B cell (primary cell): ENCODE measurements at places on chromosomes 16 and 17. TPM values are rescaled to one million over a fixed set of nuclear protein-coding genes. Genes with fewer than 3 reads are reported as not detected.

- H3K4me1 ChIP-seq: no peaks in the 10 kb centered on the region
- H3K27me3 ChIP-seq: no peaks in the 10 kb centered on the region
- no peak within 1 kb of the TSS for H3K4me3 ChIP-seq
- H3K36me3 ChIP-seq: no peaks in the 10 kb centered on the region
- no peak for DNase-seq
Observed at GRCh38 chr17:69060822-69061221, at the start of gene ABCA9. Gene ABCA9, minus strand, starts transcription at chr17:69060927. Its CDS starts 9,801 bp downstream, at chr17:69051126.

DNA sequence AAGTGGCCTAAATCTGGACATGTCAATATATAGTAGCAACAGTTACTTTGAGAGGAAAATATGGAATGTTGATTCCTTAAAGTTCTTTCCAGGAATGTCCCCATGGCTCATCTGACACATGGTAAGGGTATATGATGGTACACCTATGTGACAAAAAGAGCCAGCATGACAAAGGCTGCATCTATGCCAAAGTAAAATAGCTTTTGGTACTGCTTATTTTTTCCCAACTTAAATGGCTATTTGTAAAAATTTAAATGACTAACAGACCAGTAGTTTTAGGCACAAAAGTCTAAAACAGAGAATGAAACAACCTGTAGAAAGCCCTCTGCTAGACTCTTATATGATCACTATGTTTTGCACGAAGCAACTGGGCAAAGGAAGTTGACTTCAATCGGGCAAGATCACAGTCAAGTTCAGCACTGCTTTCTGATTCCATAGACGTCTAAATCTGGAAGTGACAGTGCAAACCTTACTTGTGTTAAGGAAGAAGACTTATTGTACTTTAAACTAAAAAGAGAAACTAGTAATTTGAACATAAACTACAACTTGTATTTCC is 135.1 kb downstream of the SKAP1 start:
- H3K27me3 ChIP-seq: no peaks in the 10 kb centered on the region
- no peak for DNase-seq
- H3K4me1 ChIP-seq: peaks cover 13% of the 10 kb centered on the region
- H3K27ac ChIP-seq: peak overlapping the region; percentile 45
- no peaks in the 10 kb centered on the region for H3K36me3 ChIP-seq

DNA sequence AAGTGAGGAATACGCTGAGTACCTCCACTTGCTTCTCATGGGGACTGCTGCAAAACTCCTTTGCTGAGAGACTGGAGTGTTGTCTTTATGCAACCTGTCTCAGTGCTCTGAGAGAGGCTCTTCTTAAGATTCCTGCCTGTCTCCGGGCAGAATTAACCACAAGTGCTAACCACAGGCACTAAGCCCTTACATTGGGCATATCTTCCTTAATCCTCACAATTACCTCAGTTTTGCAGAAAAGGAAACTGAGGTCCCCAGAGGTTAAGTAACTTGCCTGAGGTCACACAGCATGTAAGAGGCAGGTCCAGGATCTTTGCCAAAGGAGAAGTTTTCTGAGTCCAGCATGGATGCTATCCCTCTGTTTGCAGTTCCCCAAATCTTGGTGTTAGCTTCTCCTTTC is 86.0 kb downstream of the GP2 start:
- no peaks in the 10 kb centered on the region for H3K36me3 ChIP-seq
- no peak for DNase-seq
- no peaks in the 10 kb centered on the region for H3K27me3 ChIP-seq
- H3K4me3 ChIP-seq: no peak overlapping the region
- no peaks in the 10 kb centered on the region for H3K4me1 ChIP-seq

- no peaks in the 10 kb centered on the region for H3K36me3 ChIP-seq
- H3K27ac ChIP-seq: no peak overlapping the region
Observed at GRCh38 chr16:81614654-81615359, 164.3 kb upstream of the PLCG2 start.

DNA sequence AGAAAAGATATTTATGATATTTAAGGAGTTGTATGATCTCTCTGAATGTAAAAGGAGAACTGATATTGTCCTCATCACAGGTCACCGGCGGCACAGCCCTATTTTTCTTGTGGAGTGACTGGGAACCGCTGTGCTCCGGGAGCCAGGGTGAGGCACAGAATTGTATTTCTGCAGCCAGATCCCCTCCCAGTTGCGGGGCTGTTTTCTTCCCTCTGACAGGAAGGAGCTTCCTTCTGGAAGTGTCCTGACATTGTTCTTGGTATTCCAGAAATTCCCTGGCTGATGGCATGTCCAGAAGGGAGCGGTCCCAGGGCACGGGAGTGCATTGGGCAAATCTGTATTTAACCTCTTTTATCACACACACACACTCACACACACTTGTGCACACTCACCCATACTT is 268.6 kb upstream of the FOXF1 start:
- H3K4me1 ChIP-seq: no peaks in the 10 kb centered on the region
- H3K4me3 ChIP-seq: no peak overlapping the region
- no peak overlapping the region for H3K27ac ChIP-seq

DNA sequence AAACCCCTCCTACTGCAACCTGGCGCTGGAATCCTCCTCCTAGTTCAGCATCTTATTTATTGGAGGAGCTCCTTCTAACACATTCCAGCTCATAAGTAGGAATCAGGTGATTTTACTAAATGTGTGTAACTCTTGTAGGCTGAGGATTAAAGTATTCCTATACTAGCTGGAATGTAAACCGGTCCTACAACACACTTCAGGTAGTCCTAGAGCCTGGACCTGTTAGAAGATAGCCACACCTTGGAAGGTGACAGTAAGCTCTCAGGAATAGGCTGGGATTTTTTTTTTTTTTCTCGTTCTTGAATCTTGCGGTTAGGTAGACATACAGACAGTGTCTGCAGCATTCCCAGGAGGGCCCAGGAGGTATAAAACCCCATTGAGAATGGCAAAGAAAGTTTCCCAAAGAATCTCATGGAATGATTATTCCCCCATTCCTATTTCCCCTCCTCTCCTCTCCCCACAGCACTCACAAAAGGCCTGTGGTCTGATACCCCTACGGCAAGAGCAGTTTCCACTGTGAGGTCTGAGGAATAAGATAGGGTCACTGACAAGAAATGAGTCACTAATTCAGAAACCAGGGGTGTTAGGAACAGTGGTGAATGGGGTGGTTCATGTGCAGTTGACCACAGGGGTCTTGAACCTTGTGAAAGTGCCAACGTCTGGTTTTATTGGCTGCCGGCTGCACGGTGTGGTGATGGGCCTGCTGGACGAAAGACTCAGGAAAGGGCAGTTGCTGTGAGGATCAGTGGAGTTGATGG is 267.1 kb downstream of the UTP18 start:
- H3K4me1 ChIP-seq: no peaks in the 10 kb centered on the region
- no peak overlapping the region for H3K27ac ChIP-seq
- no peak overlapping the region for H3K4me3 ChIP-seq
- H3K36me3 ChIP-seq: no peaks in the 10 kb centered on the region

GRCh38 chr17:48382989-48383388 is 47.0 kb downstream of the SKAP1 start:
- no peaks in the 10 kb centered on the region for H3K27me3 ChIP-seq
- DNase-seq: peak; percentile 16
- H3K36me3 ChIP-seq: no peaks in the 10 kb centered on the region
- H3K27ac ChIP-seq: no peak overlapping the region

GRCh38 chr16:85098565-85098964 is 13.7 kb downstream of the CIBAR2 start:
- no peaks in the 10 kb centered on the region for H3K36me3 ChIP-seq
- DNase-seq: no peak
- no peaks in the 10 kb centered on the region for H3K27me3 ChIP-seq

DNA sequence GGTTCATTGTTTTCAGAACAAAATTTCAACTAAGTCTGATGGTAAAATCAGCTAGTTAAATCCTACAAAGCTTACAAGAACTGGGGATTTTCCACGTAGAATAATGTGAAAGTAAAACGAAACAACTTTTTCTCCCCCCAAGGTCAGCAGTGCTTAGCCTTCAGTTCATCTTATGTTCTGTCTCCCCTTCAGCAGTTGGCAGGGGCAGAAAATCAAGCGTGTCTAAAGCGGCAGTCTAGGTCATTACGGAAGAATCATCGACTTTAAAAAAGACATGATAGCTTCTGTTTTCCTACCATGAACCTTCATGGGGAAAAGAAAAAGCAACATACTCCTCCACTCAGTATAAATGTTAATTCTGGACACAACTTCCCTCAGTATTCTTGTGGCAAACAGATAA is 50.7 kb downstream of the GNA13 start:
- H3K27ac ChIP-seq: peak overlapping the region; percentile 16
- peak; percentile 59 for DNase-seq
- H3K36me3 ChIP-seq: no peaks in the 10 kb centered on the region

- peaks cover 17% of the 10 kb centered on the region for H3K36me3 ChIP-seq
- H3K4me1 ChIP-seq: peaks cover 15% of the 10 kb centered on the region
- H3K27me3 ChIP-seq: no peaks in the 10 kb centered on the region
- no peak for DNase-seq
- H3K27ac ChIP-seq: no peak overlapping the region
Observed at GRCh38 chr17:17796787-17797061, 40.1 kb downstream of the SREBF1 start.

DNA sequence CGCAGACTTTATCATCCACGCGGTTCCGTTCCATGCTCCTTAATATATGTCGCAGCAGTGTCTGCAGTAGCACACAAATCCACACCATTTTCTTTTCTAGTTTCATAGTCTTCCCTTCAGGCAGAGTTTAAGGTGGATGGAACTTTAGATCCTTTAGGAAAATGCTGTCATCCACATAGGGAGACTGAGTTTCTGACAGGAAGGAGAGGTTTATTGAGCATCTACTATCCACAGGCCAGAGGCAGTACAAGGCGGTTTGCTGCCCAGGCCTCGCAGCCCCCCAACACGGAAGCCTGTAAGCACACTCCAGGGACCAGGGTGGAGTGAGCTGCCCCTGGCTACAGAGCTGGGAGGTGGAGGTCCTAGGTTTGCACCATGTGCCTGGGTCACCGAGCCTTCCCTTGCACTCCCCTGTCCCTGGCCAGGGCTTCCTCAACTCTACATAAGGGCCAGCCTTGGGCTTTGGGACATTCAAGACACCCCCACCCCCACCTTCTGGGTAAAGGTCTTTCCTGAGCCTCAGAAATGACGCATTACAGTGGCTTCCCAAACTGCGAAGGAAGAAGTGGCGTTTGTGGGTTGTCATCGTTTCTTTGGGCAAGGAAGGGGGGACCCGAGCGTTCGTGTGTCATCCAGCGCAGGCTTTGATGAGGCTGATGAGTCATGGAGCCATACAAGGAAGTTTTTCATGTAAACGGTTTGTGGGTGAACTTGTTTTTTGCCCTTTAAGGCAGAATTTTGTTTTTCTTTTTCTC is 146.5 kb upstream of the PLCG2 start:
- no peak overlapping the region for H3K27ac ChIP-seq
- H3K27me3 ChIP-seq: no peaks in the 10 kb centered on the region
- no peak overlapping the region for H3K4me3 ChIP-seq
- peaks cover 4% of the 10 kb centered on the region for H3K36me3 ChIP-seq
- H3K4me1 ChIP-seq: no peaks in the 10 kb centered on the region

- H3K27ac ChIP-seq: no peak overlapping the region
- peaks cover 32% of the 10 kb centered on the region for H3K4me1 ChIP-seq
- H3K36me3 ChIP-seq: no peaks in the 10 kb centered on the region
- H3K27me3 ChIP-seq: no peaks in the 10 kb centered on the region
- DNase-seq: no peak
Observed at GRCh38 chr17:50181144-50181543, 15.3 kb downstream of the SGCA start.

- no peak for DNase-seq
- no peak overlapping the region for H3K4me3 ChIP-seq
- no peaks in the 10 kb centered on the region for H3K4me1 ChIP-seq
- H3K36me3 ChIP-seq: no peaks in the 10 kb centered on the region
- no peaks in the 10 kb centered on the region for H3K27me3 ChIP-seq
Observed at GRCh38 chr17:28975646-28976045, 24.3 kb upstream of the PHF12 start.

GRCh38 chr17:15039366-15039765 is 225.8 kb downstream of the PMP22 start:
- H3K27ac ChIP-seq: no peak overlapping the region
- no peaks in the 10 kb centered on the region for H3K36me3 ChIP-seq
- H3K4me3 ChIP-seq: no peak overlapping the region
- no peaks in the 10 kb centered on the region for H3K27me3 ChIP-seq
- H3K4me1 ChIP-seq: no peaks in the 10 kb centered on the region

GRCh38 chr16:735982-736453 is 4.8 kb downstream of the CIAO3 start:
- H3K27me3 ChIP-seq: no peaks in the 10 kb centered on the region
- H3K36me3 ChIP-seq: no peaks in the 10 kb centered on the region
- peaks cover 32% of the 10 kb centered on the region for H3K4me1 ChIP-seq
- no peak overlapping the region for H3K27ac ChIP-seq

DNA sequence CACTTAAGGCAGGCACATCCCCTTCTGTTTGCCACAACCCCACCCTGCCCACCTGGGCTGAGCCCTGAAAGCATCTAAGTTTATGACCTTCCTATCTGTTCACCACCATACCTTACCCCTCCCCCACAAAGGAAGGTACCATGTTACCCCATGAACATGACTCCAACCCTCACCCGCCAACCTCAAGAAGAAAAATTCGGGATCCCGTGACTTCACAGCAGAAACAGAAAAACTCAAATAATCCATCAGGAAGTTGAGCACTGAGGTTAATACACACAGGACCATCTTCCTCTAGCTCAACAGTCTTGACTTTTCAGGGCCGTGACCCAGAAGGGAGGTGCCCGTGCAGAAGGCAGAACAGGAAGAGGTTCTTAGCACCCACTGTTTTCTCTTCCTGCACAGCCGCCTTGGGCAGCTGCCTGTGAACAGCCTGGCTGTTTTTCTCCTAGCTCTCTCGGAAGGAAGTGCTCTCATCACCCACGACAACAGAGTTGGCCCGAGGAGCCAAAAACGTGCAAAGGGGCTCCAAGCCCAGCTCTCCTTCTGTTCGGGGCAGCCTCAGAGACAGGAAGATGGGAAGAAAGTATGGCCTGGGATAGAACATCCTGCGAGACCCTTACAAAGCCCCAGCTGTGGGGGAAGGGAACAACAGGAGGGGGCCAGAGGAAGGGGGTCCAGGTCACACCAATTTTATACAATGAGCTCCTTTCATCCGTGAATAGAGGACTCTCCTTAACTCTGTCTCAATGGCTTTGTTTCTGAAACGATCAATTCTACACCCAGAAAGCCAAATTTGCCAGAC is 101.1 kb downstream of the XYLT1 start:
- peaks cover 86% of the 10 kb centered on the region for H3K4me1 ChIP-seq
- peak overlapping the region; percentile 91 for H3K27ac ChIP-seq
- no peaks in the 10 kb centered on the region for H3K36me3 ChIP-seq
- peak overlapping the region; percentile 56 for H3K4me3 ChIP-seq
- DNase-seq: peak; percentile 88

- no peak overlapping the region for H3K4me3 ChIP-seq
- H3K4me1 ChIP-seq: peaks cover 9% of the 10 kb centered on the region
- no peak overlapping the region for H3K27ac ChIP-seq
- no peaks in the 10 kb centered on the region for H3K36me3 ChIP-seq
- DNase-seq: no peak
Observed at GRCh38 chr16:20811889-20812439, 5.6 kb downstream of the REXO5 start.

The XYLT1 gene
- 8.7 and 9.7 TPM in 2 replicates for polyA plus RNA-seq

The C16orf54 gene
- 21.0 and 44.0 TPM in 2 replicates for polyA plus RNA-seq

The SULT1A1 gene
- 5.0 and 7.1 TPM in 2 replicates for polyA plus RNA-seq

The SLC46A1 gene
- polyA plus RNA-seq: 0.97 and 2.5 TPM in 2 replicates

The TBC1D26 gene
- 0.04 and 0.13 TPM in 2 replicates for polyA plus RNA-seq
